ENCODE measurements at places on chromosomes 1 and 21.

DNA sequence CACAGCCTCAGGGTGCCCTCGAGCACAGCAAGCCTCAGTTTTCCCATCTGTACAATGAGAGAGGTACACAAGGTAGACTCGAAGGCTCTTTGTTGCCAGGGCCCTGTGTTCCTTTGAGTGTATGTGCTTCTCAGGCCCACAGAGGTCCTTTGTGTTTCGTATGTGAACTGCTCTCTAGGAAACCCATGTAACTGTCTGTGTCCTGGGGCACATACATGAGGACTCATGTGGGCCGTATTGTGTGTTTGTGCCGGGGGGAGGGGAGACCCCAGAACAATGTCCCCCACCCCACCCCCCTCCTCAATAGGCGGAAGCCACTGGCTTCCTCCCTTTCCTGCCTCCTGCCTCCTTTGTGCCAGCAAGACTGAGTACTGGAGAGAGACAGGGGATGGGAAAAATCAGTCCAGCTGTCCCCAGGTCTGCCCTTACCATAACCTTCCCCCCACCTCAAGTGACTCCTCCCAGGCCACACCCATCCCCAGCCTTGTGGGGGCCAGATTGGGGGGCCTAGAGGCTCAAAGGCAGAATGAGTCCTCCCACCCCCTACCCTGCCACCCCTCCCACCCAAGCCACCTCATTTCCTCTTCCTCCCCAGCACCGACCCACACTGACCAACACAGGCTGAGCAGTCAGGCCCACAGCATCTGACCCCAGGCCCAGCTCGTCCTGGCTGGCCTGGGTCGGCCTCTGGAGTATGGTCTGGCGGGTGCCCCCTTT is at the start of gene TIE1:
TSS of gene TIE1 (plus strand) at position 605 of the 717 bp plus-strand sequence. CDS start at position 695, 90 bp downstream.
- DNase-seq: peak; percentile 26

- DNase-seq: no peak
Measured at GRCh38 chr1:6864166-6864565, 78.9 kb downstream of the CAMTA1 start.

- no peak for DNase-seq
Measured at GRCh38 chr1:232897949-232898465, 52.4 kb upstream of the NTPCR start.

DNA sequence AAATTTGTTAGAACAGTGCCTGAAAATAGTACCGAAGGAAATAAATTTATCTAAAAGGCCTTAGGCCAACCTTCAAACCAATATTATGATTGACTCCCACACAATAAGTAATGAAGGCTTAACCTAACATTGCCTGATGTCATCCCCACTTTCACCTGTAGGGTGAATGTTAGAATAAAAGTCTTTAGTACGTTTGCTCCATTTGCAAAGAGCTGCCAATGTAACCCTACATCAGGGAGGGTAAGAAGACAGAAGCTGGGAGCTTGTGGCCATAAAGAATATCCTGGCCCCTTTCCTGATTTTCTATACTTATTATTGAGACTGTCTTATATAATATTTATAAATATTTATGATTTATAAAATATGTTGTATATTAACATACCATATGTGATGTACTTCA is 661.8 kb upstream of the CXADR start:
- DNase-seq: no peak

- no peak for DNase-seq
Measured at GRCh38 chr21:31780944-31781343, 49.0 kb upstream of the SCAF4 start.

- DNase-seq: no peak
Measured at GRCh38 chr1:154801234-154802011, 68.7 kb downstream of the KCNN3 start.

DNA sequence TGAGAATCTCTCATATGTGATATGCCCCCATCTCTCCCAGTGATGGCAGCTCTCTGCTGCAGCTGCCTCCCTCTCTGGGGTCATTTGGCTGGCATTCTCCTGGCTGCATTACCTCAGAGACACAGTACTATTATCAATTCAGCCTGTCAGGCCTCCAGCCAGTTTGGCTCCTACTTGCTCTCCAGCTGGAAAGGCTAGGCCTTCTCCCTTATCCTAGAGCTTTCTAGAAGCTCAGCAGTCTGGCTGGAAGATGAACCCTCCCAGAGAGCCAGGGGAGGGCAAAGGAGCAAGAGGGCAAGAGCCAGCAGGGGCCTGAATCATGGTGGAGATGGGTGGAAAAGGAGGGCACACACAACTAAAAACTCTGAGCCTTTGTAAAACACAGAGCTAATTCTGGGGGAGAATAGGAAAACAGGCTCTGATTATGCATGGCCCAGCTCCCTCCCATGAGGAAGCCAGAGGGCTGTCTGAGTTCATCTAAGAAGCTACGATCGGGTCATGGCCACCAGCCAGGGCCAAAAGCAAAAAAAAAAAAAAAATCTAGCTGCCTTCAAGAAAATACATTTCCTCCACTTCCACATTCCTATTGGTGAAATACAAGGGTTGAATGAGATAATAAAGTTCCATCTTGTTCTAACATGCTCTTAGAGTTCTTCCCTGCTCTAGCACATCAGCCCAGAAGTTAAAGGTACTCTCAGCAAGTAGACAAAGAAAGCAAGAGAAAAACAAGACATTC is 8.8 kb downstream of the LAMB3 start:
- no peak for DNase-seq

GRCh38 chr21:26804895-26805609 is 40.2 kb downstream of the ADAMTS1 start:
- DNase-seq: peak; percentile 4

DNA sequence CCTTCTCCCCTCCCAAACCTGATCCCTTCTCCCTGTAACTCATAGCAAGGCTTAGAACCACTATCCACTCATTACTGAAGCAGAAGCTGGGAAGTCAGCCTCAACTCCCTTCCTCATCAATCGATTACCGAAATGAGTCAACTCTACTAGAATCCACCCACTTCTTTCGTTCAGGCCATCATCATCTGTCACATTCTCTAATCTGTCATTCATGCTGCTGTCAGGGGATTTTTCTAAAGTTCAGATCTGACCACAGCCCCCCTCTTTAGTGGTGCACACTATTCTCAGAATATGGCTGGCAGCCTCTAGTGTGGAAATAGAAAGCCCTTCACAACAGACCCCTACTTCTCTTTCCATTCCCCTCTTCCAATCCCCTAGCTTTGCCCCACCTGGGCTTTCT is 5.1 kb downstream of the NT5C1A start:
- DNase-seq: no peak

DNA sequence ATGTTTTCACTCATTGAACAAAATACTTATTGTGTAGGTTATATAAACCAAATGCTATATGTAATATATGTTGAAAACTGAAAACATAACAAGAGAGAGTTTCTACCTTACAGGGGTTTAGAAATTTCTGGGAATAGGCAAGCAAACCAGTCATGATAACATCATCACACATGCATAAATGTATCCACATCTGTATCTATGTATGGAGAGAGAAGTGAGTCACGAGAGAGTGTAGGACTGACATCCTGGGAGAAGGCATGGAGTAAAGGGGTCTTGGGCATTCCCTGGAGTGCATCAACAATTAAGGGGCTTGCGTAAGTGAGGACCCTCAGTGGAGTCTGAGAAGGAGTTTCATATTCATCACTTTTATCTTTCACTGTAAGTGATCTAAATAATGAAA is 65.5 kb downstream of the PCNX2 start:
- DNase-seq: peak; percentile 63

DNA sequence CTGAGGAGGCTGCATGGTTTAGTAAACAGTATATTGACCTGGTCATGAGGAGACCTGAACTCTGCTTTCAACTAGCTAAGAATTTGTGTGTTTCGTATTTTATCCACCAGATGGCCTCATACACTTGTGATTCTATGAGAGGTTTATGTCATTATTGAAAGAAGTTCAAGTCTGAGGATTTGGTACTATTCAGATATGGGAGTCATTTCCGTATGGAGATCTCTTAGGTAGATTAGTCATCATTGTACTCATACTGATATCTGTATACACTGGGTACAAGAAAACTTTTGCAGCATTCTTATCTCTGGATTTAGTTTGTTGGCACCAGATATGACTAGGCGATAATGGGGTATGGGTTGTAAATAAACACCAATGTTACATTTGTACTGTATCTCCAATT is 26.6 kb downstream of the ATF6 start:
- peak; percentile 95 for DNase-seq

DNA sequence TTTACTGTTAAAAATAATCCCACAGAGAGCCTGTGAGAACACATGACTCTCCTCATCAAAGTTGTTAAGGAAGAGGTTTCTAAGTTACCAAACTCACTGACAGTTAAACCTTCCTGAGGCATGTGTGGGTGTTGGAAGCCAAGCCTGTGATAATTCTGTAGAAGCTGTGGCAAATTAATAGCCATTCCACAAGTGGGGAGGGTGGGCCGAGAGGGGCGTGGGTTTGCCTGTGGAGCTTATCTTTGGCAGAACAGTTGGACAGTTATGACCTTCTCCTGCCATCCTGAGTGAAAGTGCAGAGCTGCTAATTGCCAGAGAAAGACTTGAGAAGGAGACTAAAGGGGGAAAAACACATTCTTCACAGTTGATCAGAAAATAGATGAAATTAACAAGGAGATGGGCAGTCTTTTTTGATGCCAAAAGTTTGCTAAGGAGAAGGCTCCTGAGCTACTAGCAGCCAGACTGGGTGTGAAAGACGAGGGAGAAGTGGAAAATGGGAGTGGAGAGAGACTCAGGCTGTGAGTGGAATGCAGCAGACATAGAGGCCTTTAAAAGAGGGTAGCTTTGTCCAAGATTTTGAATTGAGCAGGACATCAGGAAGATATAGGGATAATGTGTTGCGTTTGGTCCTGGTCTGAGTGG is 1.6 kb upstream of the PLA2G2C start:
- no peak for DNase-seq

DNA sequence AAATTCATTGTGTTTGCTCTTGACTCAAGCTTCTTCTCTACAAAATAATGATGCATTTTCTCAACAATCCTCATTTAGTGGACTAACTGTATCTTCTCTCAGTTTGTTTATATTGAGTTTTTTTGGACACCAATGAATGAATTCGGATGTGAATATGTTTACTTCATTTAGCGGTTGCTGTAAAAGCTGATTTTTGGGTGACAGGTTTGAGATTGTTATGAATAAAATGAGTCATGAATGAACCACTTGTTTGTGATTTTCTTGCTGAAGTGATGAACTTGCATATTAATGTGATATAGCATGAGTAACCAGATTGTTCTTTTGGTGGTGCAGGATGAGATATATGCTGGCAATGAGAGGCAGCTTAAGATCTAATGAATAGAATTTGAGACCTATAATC is 3.1 kb downstream of the DNM3 start:
- no peak for DNase-seq

GRCh38 chr1:201298396-201299381 is 15.4 kb downstream of the PKP1 start:
- no peak for DNase-seq

DNA sequence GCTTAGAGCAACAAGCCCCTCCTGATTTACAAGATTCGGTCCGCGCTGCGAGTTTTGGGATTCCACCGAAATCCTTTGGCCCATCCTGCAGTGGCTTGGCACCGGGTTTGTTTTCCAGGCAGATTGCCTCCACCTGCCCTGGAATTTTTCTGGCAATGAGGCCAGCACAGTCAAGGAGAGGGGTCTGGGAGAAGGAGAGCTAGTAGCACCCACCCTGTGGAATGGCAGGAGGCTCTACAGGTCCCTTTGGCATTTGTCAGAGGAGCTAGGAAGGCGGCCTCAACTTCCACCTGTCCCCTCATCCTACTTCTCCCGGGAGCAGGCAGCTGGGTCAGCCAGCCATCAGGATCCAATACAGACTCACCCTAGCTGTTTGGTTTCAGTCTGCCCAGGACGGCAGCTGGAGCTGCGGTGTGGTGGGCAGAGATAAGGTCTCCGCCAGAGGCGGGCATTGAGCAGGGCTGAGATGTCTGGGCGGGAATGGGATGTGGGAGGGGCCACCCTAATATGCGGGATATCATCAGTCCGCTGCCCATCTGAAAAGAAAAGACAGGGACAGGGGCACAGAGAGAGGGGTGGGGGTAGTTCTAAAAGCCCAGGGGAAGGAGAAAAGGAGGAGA is 37.8 kb upstream of the PRELP start:
- DNase-seq: no peak

GRCh38 chr1:195851804-195852203 is 756.4 kb downstream of the KCNT2 start:
- peak; percentile 37 for DNase-seq

DNA sequence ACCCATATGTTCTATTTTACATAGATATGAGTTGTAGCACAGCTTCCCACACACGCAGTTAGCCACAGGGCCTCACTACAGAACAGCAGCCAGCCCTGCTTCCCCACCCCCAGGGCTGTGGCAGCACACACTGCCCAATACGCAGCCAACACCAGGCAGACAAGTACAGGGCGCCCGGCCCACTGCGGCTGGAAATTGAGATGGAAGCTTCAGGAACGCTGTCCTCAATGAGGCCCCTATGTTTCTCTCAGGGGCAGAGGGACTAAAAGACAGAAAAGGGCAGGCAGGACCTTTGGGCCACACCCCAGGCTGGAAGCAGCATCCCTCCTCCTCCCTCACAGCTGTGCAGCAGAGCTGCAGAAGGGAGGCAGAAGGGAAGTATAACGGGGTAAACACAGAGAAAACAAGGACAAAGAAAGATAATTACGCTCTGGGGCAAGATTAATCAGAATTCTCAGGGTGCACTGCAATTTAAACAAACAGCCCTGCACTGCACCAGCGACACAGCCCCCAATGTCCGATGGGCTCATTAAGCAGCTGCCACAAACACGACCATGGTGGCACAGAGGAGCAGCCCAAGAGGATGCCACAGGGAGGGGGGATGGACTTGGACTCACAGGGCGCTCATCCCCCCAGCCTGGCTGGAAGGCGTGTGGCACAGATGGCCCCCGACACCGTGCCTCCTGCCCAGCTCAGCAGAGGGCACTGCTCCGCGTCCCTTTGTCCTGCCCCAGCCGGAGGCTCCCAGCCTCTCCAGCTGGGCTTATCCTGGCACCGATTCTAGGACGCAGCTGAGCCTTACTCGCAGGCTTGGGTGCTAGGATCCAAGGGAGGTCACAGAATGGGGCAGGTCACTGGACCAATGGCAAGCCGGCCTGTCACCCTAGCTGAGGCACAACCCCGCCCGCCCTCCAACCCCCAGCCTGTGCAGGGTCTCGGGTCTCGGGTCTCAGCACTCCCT is 14.2 kb downstream of the WDR4 start:
- DNase-seq: no peak

- no peak for DNase-seq
Measured at GRCh38 chr1:164937291-164937690, 378.3 kb downstream of the PBX1 start.

DNA sequence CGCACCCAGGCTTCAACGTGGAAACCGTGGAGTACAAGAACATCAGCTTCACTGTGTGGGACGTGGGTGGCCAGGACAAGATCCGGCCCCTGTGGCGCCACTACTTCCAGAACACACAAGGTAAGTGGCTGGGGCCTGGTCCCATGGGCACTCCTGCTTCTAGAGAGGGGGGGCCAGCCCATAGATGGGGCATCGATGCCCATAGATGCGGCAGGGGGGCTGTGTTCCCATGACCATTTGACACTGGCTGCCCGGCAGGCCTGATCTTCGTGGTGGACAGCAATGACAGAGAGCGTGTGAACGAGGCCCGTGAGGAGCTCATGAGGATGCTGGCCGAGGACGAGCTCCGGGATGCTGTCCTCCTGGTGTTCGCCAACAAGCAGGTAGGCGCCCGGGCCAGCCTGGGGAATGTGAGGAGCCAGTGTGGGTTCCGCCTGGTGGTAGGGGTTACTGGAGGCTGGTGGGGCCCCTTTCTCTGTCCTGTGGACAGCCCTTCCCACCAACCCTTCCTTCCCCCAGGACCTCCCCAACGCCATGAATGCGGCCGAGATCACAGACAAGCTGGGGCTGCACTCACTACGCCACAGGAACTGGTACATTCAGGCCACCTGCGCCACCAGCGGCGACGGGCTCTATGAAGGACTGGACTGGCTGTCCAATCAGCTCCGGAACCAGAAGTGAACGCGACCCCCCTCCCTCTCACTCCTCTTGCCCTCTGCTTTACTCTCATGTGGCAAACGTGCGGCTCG is 5.6 kb downstream of the C1orf35 start:
- no peak for DNase-seq

Measured in ELR (cell line).